Activated T-cell treated with anti-CD3 and anti-CD28 coated beads for 4 hours (primary cell): ENCODE measurements at places on chromosomes 11 and 22.

DNA sequence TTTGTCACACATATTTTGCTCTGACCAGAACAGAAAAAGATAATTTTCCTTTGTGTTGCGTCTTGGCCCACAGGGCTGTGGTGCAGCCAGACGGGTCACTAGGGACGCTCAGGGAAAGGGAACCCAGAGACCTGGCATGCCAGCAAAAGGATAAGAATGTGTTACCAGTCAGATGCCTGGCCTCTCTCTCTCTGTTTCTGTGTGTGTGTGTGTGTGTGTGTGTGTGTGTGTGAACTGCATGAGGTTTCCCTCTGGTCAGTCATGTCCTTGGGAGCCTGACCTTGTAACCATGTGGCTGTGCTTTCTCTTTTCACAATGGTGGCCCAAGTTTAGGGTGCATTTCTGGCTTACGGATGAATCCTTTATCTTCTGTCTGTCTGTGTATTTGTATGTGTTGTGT lies 25.4 kb downstream of the CCKBR start:
- DNase-seq: no peak

- no peak for DNase-seq
These were observed 5.5 kb downstream of the USH1C start for GRCh38 chr11:17538731-17539130.

DNA sequence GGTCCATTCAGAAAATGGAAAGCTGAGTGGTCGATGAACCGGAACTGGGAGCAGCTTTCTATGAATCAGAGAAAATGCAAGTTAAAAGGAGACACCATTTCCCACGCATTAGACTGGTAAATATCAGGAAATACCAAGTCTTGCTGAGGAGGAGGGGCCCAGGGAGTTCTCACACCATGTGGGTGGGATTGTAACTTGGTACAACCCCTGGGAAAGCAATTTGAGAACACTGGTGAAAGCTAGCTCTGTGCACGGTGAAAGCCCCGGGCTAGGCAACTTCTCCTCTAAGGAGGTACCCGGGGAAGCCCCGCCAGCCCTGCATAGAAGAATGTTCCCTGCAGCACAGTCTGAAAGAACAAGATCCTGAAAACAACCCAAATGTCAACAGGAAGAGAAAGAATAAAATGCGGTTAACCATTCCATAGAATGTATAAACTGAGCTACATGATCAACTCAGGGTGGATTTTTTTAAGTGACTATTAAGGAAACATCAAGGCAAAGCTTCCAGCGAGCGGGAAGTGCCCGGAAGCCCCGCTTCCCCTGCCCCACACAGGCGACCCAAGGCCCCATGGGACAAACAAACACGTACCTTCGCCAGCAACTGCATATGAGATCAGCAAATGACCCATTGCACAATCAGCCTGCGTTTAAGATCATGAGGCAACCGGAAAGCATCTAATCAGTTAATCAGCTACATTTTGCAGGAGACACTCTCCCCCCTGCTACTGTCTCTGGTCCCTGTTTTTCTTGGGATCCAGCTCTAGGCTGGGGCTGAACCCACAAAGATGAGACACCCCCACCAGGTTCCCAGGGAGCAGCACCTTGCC lies 11.3 kb downstream of the SHANK2 start:
- DNase-seq: no peak

DNA sequence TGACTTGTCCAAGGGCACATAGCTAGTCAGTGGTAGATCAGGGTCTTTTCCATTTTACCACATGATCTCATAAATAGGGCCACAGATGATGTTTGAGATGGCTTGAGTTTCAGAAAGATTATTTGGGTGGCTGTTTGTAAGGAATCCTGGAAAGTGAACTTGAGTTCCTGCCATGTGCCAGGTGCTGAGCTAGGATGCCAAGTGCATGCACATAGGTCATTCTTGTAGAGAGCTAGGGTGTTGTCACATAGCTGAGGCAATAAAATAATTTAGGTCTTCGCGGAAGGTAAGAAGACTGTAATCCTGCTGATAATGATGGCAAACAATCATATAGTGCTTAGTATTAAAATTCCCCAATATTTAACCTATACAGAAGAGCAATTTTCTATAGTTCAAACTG lies 1162.6 kb upstream of the TENM4 start:
- DNase-seq: no peak

DNA sequence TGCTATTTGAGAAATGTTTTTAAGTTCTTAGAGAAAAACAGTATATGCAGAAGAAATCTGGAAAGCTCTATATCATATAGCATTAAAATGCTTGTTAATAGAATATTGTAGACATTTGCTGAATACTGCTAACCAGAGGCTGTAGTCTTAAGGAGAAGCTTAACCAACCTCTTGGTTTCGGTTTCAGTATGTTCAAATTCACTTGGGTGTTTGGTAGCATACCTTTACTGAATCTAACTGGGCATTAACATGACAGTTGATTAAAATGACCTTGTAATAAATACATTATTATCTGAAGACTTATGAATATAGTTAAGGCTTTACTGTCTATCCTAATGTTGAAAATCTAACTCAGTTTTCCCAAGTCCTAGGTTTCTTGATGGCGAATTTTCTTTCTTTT lies 5.4 kb downstream of the PCF11 start:
- DNase-seq: no peak
